ENCODE measurements at places on chromosomes 2 and 18.

DNA sequence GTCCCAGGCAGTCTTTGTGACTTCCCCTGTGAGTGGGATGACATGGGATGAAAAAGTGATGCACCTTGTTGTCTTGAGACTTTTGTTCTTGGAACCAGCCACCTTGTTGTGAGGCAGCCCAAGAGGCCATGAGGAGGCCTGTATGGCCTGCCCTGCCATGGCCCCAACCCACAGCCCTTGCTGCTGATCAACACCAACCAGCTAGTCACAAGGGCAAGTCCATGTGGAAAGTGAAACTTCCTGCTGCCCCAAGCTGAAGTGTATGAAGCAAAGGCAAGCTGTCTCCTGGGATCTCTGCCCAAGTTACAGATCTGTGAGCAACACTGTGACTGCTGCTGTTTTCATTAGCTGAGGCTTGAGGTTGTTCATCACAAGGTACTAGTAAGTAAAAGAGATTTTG, 21.6 kb downstream of the TMEM18 start:
- no peak for DNase-seq

GRCh38 chr2:178512484-178512883, 32.2 kb downstream of the PLEKHA3 start:
- no peak for DNase-seq

DNA sequence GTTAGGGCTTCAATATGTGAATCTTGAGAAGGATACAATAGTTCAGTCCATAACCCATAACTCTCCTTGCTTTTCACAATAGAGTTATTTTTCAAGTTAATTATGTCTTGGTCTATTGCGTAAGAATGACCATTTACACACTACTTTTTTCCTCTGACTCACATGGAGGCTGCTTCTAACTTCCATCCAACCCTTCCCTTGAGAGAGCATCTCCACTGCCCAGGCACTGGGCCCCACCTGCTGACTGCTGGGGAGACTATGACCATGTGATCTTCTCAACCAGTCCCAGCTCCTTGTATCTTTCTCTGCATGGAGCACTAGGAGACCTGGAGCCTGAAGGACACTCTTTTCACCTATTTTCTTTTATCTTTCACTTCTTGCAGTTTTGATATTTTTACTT, 251.5 kb downstream of the GPD2 start:
- no peak for DNase-seq

DNA sequence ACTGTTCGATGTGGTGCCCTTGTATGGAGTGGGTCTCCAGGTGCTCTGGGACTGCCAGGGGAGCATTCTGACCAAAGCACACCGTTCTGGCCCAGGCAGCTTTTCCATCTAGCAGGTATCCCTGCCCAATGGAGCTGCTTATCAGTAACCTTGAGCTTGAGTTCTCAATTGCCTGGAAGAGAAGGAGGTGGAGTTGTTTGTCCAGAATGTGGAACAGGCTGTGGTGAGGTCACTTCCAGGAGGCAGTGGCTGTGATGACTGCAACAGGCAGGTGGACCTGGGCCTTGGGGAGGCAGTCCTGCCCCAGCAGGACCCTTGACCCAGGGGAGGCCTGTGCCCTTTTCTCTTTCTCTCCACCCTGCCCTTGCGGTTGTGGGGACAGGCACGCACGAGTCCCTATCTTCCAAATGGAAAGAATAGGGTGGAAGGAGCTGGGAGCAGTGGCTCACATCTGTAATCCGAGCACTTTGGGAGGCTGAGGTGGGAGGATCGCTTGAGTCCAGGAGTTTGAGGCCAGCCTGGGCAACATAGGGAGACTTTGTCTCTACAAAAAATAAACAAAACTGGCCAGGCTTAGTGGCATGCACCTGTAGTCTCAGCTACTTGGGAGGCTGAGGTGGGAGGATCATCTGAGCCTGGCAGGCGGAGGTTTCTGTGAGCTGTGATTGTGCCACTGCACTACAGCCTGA, 66.2 kb upstream of the MCFD2 start:
- DNase-seq: no peak

GRCh38 chr2:68336192-68336591, 16.4 kb upstream of the CNRIP1 start:
- no peak for DNase-seq

DNA sequence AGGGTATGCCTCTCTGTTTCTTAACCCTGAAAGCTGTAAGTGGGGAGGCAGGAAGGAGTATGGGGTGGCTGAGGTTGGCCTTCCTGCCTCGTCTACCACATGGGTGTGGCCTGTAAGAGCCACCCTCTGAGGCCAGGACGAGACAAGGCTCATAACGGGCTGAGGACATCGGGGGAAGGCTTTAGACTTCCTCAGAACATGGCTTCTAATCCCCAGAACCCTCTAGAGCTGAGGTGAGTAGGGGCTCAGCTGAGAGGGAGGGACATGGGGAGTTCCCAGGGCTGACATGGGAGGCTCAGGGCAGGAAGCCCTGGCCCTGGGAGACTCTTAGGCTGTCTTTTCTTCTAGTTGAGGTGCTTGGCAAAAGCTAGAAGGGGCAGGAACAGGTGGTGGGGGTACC, 36.7 kb downstream of the EMX1 start:
- no peak for DNase-seq

Measured in omental fat pad (tissue), 4 donors.